ENCODE measurements at places on chromosomes 6 and 20. TPM values are rescaled to one million over a fixed set of nuclear protein-coding genes. Genes with fewer than 3 reads are reported as not detected.

GRCh38 chr6:11650711-11651110, 113.2 kb downstream of the TMEM170B start:
- DNase-seq = no peak

GRCh38 chr6:162864911-162865310, 137.1 kb downstream of the PACRG start:
- no peak for DNase-seq

DNA sequence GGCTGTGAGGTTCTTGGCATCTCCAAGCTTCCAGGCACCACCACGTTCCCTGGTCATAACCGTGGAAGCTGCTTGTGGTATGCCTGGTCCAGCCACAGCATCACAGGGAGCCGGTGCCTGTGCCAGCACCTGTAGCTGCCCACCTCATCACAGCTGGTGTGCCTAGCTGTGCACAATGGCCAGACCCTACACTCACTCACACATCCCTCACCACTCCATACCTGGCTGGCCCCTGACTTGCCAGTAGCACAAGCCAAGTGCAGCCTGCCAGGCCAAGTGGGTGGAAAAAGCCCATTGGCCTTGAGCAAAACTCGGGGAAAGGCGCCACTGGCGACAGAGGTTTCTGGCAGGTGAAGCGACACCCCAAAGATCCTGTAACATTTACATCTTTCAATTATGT, 192.3 kb upstream of the MANEA start:
- DNase-seq = no peak

GRCh38 chr6:81762606-81763005, 10.1 kb upstream of the TENT5A start:
- DNase-seq = no peak

- peak; percentile 71 for DNase-seq
These were observed 4.8 kb downstream of the TRIM10 start for GRCh38 chr6:30156262-30156599.

DNA sequence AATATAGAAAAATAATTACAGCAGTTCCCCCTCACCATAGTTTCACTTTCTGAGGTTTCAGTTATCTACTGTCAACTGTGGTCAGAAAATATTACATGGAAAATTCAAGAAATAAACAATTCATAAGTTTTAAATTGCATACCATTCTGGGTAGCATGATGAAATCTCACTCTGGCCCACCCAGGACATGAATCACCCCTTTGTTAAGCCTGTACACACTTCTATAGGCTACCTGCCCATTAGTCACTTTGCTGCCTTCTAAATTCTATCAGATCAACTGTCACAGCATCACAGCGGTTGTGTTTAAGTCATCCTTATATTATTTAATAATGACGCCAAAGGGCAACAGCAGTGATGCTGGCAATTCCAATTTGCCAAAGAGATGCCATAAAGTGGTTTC, 140.3 kb upstream of the RUNX2 start:
- no peak for DNase-seq

GRCh38 chr6:136608991-136609390, 58.8 kb upstream of the MAP7 start:
- DNase-seq = no peak

DNA sequence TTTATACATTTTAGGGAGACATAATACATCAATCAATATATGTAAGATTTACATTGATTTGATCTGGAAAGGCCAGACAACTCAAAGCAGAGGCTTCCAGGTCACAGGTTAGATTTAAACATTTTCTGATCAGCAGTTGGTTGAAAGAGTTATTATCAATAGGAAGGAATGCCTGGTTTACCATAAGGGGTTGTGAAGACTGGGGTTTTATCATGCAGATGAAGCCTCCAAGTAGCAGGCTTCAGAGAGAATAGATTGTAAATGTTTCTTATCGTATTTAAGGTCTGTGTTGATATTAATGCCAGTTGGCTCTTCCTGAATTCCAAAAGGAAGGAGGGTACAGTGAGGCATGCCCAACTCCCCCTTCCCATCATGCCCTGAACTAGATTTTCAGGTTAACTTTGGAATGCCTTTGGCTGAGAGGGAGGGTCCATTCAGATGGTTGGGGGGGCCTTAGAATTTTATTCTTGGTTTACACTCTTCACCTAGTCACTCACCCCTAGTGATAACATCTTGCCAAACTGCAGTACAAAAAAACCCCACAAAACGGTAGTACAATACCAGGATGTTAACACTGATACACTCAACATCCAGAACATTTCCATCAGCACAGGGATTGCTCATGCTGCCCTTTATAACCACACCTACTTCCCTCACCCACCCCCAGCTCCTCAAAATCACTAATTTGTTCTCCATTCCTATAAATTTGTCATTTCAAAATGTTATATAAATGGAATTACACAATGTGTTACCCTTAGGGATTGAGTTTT, 259.6 kb upstream of the PLN start:
- no peak for DNase-seq

DNA sequence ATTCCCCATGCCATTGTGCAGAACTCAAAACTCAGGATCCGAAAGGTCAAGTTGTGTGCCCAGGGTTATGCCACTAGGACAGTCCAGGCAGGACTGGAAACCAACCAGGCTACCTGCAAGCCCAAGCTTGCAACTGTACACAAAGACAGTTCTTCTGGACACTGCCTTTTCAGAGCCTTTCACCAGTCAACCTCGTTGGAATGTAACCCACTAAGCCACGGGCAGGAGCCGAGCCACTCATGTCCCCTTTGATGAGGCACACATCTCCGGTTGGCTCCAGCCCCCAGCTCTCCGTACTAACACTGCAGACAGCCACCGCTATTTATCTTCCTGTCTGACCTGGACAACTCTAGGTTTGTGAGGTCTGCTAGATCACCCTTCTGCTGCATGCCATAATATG, 62.5 kb downstream of the BMP7 start:
- no peak for DNase-seq

DNA sequence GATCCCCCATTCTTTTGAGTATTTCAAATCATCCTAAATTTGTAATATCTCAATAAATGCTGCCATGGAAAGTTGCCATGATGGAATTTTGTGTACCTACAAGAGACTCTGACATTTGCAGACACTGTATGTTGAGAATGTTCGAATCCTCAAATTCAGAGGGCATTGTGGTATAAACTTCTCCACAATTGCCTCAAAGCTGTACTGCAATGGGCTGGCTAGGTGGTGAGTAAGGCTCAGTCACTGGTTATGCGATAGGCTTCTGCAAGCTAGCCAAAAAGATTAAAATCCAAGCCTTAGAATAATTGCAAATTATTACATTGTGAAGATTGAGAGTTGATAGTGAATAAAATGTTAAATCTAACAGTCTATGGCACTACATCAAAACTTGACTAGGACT, 130.2 kb upstream of the CEP162 start:
- no peak for DNase-seq

The WFDC12 gene
- total RNA-seq = not detected

All from right cardiac atrium (tissue), 5 donors.